Placental pericyte (primary cell): ENCODE measurements at places on chromosomes 5 and 9. TPM values are rescaled to one million over a fixed set of nuclear protein-coding genes. Genes with fewer than 3 reads are reported as not detected.

RPL7A gene
- total RNA-seq: 1,207 and 2,492 TPM in 2 replicates

SLC1A3 gene
- total RNA-seq: 9.2 and 28.9 TPM in 2 replicates

TSC1 gene
- total RNA-seq: 64.1 and 91.3 TPM in 2 replicates

AMBP gene
- total RNA-seq: not detected in 2 replicates

RGS7BP gene
- total RNA-seq: not detected in 2 replicates

TTC16 gene
- under 0.01 TPM in 1 of 2 replicates, not detected in the other for total RNA-seq

NEUROG1 gene
- not detected in 2 replicates for total RNA-seq

SHOC1 gene
- total RNA-seq: under 0.01 and 0.14 TPM in 2 replicates

NINJ1 gene
- total RNA-seq: 42.4 and 72.4 TPM in 2 replicates
